Vagina (tissue), 2 donors: ENCODE measurements at places on chromosomes 5 and 9.
A peak's percentile ranks its signal among the peaks of the same experiment; 100 is the strongest.

DNA sequence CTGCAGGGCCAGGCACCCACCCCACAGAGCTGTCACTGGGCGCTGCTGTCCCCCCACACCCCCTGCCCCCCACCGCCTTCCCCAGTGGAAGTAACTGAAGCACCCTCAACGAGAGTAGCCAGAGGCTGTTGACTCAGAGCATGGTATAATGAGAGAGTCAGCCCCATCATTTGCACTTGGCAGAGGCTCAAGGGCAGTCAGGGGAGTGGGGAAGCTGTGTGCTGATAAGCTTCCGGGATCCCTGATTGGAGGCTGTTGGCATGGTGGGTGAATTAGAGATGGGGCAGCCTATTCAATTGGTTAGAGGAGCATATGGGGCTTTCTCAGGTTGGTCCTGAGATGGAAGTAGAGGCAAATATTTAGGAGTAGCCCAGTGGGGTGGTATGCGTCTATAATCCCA is 77.1 kb upstream of the GOLM1 start:
- DNase-seq: no peak

DNA sequence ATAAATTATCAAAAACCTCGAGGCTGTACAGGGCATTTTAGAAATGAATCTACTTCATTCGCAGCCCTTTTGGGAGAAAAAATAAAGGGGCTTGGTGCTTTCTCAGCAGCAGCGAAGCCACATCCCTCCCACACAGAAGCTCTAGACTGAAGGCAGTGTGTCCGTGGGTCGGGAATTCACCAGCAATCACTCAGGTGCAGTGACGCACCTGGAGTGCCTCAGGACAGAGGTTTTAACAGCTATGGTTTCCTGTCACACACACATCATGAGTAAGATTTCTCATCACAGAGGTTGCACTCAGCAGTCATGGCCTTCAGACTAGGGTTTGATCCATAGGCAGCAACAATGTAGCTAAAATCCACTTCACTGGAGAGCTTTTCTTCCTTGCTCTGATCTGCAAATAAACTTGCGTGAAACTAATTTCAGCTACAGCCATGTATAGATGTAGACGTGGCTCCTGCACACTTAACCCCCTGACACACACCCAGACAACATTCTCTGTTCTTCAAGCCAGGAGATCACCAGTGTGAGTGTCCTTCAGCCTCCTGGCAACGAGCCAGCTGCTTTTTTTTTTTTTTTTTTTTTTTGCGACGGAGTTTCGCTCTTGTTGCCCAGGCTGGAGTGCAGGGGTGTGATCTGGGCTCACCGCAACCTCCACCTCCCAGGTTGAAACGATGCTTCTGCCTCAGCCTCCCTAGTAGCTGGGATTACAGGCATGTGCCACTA is 34.8 kb downstream of the DYNC2I2 start:
- DNase-seq: no peak

DNA sequence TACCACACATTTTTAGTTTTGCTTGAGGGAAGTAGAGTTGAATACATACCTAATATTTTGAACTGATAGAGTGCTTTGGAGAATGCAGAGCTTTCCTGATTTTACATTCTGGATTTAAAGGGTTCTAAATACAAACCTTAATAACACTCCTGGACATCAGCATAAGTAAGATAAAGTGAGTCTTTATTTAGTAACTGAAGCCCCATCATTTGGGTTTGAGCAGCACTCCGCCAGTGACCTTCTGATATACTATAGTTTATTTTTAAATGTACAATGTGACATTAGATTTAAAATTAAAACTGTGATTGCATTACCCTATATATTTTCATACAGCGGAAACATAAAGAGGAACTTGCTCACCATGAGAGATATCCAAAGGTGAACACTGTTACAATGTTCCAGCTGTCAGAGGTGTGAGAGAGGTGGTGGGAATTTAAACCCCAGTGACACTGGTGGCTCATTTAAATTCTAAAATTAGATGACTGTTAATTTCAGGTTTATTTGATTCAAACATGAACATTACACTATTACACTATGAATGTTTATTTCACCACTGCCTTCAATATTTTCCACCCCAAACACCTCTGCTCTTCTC is 203.0 kb upstream of the PCSK5 start:
- no peak for DNase-seq

GRCh38 chr9:126208216-126208758 is 118.3 kb upstream of the MVB12B start:
- DNase-seq: peak; percentile 75

GRCh38 chr5:54611290-54611951 is 93.9 kb downstream of the SNX18 start:
- DNase-seq: no peak

- DNase-seq: no peak
Observed at GRCh38 chr5:108545301-108545700, 163.4 kb upstream of the FBXL17 start.

DNA sequence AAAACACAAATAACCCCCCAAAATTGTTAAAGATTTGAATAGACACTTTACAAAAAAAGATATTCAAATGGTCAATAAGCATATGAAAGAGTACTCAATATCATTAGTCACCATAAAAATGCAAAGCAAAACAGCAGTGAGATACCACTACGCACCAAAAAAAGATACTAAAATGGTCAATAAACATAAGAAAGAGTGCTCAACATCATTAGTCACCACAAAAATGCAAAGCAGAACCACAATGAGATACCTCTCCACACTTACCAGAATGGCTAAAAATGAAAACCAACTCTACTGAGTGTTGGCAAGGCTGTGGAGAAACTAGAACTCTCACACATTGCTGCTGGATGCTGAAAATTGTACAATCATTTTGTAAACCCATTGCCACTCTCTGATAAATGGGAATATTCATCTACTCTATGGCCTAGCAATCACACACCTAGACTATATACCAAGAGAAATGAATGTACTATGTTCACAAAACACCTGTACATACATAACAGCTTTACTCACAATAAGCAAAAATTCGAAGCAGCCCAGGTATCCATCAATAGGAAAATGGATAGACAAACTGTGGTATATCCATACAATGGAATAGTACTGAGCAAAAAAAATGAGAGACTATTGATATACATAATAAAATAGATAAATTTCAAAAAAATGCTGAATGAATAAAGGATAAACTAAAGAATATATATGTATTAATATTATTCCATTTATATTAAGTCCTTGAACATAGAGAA is 205.0 kb upstream of the DAPK1 start:
- DNase-seq: no peak

DNA sequence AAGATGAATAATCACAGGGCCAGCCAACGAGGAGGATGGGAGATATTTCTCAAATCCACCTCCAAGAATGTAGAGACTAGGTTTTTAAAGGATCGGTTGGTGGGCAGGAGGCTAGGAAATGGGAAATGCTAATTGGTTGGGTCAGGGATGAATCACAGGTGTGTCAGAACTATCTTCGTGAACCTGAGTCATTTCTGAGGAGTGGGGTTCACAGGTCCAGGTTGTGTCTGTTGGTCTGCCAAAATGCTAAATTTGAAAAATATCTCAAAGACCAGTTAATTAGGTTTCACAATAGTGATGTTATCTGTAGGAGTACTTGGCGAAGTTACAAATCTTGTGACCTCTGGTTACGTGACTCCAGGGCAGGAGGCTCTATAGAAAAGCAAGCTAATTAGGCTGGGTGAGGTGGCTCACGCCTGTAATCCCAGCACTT is 2.6 kb upstream of the PLAA start:
- no peak for DNase-seq

DNA sequence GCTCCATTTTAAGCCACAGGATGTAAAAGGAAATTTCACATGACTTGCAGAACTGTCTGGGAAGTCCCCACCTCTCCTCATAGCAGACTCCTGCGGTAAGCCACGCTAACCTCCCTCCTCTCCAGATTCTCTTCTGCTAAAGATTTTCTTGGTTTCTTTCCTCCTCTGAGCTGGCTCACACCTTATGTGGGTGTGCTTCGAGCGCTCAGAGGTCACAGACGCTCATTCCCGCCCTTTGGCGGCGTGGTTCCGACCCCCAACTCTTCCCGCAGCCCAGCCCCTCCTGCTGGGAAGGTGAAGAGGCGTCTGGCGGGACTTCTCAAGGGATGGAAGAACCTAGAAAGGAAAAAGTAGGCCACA is 32.9 kb upstream of the CDK20 start:
- no peak for DNase-seq

- DNase-seq: no peak
Observed at GRCh38 chr5:139251281-139251687, 42.3 kb upstream of the MATR3 start.

DNA sequence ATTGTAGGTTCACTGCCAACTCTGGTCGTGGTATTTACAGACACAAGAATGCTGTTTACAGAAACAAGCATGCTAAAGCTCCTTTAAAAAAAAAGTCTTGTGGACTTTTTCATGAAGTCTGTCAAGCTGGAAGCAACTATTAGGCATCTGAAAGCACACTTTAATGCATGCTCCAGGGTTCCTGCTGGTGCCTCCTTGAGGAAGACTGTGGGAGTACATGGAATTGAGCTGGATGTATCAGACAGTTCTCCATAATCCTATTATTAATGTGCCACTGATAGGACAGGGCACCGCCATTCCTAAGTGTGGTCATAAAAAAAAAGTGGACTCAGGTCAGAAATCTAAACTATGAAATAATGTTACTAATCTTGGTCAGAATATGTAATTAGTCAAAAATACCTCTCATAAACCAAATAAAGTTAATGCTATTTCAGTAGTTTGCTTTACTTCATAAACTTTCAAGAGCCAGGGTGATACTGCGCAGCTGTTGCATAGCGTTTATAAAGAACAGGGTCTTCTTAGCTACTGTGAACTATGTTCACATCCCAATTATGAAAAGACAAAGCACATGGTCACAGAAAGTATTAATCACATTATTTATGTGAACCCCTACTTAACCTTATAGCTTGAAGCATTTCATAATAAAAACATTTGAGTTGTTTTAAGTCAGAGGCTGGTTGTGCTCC is 390.8 kb upstream of the PTGER4 start:
- DNase-seq: no peak

DNA sequence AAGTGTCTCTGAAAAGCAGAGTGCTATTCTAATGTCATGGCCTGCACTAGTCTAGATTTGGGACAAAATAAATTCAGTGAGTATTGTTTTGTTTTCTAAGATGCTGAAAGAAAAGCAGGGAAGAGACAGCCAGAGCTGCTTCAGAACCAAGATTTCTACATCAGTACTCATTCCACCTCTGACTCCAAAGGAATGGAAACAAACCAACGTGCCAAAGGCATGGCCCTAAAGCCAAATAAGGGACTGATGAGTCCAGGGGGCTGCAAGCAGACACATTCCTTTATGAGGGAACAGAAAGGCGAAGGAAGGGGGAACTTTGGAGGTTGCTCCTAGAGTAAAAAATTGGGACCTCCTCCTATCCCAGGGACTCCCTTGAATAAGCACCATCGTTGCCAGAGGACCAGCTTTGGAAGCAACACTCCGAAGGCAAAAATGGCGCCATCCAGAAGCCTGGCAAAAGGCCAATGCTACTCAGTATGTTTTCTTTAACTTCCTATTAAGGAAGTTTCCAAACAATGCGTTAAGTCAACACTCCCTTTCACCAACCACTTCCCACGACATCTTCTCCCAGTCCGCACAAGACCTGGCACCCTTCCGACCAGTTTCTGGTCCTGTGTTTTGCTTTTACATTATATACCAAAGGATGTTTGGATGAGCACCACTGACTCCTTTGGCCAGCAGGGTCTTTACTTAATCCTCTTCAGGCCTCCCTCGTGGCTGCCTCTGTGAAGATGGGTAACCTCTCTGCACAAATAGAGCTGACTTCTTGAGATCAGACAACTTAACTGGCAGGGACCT is 31.6 kb downstream of the ADAM19 start:
- no peak for DNase-seq

- no peak for DNase-seq
Observed at GRCh38 chr5:129173771-129174170, 79.2 kb downstream of the ISOC1 start.

- no peak for DNase-seq
Observed at GRCh38 chr5:131530706-131531331, 104.2 kb downstream of the RAPGEF6 start.

GRCh38 chr9:79382044-79382443 is 189.7 kb upstream of the TLE4 start:
- DNase-seq: no peak

- no peak for DNase-seq
Observed at GRCh38 chr5:9681706-9682105, 51.6 kb upstream of the TAS2R1 start.

DNA sequence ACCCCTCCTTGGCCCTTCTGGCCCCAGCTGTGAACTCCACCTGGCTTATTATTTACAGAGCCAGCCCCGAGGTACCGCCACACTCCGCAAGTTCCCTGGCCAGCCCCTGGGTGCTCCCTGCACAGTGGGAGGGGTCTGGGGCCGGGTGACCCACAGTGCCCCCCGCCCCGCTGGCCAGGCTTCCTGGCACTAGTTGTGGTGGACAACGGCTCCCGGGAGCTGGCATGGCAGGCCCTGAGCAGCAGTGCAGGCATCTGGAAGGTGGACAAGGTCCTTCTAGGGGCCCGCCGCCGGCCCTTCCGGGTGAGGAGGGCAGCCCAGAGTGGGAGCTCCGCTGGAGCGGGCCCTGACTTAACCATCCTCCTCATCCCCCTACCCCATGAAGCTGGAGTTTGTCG is 3.9 kb downstream of the MAMDC4 start:
- DNase-seq: no peak

GRCh38 chr5:55694152-55694830 is 17.8 kb downstream of the SLC38A9 start:
- no peak for DNase-seq

GRCh38 chr9:121133104-121133816 is 58.5 kb downstream of the CNTRL start:
- DNase-seq: no peak

GRCh38 chr9:131181091-131181681 is 55.8 kb downstream of the NUP214 start:
- no peak for DNase-seq

DNA sequence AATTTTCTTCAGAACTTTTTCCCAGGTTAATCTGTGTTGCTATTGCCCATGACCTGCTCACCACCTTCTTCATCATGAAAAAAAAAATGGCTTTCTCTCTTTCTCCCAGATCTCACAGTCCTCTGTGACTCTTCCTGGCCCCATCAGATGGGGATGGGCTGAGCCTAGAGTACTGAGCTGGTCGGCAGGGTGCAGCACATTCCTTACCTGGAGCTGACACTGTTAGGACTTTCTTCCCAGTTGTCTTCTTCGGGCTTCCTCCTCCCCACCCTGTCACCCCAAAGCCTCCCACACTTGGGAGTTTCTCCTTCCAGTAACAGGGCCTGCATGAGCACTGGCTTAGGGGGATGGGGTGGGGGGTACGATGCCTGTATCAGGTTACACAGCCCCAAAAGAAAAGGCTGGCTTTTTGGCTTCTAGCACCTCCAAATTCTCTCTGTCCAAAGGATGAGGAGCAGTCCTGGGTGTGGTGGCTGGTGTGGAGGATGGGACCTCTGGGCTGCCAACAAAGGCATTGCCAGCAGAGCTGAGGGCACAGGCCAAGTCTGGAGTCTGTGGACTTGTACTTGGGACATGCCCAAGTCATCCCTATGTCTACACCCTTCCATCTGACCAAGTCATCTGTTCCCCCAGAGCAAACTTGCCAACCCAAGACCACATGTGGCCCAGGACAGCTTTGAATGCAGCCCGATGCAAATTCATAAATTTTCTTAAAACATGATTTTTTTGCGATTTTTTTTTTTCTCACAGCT is 68.0 kb upstream of the HSPA9 start:
- no peak for DNase-seq
